ENCODE measurements at places on chromosomes 13 and 19.

DNA sequence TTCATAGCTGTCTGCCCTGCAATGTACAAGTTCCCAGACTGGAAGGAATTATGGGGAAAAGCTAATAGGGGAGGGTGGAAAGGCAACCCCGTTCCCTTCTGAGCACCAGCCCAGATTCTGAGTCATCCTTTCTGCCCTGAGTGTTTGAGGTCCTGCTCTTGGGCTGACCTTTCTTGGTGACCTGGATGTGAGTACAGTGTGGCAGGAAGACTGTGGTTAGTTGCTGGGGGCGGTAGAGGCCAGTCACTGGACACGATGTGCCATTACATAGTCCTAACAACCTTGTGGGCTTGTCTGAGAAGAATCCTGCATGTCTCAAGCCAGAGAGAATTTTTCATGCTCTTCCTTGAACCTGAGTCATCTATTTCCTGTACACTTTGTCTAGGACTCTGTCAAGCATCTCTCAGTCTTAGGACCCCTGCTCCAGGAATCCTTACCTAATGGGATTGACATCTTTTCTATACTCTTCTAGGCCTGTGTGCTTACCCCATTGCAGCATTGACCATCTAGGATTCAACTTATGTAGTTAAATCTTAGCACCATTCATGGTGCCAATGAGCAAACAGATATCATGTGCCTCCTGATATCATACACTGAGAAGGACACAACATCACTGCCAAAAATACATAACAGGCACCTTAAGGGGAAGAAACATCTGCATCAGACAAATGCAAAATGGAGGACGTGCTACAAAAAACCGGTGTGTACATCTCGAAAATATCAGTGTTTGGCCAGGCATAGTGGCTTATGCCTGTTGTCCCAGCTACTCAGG is 8.1 kb upstream of the ANGPTL4 start:
- no peak for DNase-seq

DNA sequence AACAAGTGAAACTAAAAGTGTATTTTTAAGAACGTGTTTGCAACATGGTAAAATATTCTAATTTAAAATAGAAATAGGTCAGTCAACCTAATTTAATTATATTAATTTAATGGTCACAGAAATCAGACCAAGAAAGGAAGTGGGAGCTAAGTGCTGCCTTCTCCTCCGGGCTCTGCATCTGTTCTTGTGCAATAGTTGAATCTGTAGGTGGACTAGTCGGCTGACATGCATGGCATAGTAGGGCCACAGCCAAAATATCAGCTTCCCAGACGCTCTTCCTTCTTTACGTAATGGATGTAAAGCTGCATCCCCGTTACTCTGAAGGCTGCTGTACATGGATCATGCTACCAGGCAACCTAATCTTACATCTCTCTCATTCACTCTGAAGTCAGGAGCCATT is 47.3 kb downstream of the COL4A1 start:
- no peak for DNase-seq

DNA sequence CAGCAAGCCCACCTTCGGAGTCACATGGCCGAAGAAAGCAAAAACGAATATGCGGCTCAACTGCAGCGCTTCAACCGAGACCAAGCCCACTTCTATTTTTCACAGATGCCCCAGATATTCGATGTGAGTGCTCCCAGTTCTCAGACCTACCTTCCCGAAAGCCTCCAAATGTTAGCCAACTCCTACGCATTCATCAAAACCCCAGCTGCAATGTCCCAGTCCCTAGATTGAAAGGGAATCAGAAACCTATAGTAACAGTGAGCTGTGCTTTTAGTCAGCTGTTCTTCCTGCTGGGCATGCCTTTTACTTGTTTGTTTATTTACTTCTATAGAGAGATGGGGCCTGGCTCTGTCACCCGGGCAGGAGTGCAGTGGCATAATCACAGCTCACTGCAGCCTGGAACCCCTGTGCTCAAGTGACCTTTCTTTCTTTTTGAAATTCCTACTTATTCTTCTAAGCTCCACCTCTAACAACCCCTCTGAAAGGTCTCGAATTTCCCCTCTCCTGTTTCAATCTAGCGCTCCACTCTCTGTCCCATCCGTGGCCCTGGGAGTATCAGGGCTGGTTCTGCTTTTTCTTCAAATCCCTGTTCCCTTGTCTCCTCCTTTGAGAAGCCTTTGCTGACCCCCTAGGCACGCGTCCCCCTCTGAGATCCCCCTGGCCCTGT is 4.4 kb downstream of the TRIP10 start:
- no peak for DNase-seq

DNA sequence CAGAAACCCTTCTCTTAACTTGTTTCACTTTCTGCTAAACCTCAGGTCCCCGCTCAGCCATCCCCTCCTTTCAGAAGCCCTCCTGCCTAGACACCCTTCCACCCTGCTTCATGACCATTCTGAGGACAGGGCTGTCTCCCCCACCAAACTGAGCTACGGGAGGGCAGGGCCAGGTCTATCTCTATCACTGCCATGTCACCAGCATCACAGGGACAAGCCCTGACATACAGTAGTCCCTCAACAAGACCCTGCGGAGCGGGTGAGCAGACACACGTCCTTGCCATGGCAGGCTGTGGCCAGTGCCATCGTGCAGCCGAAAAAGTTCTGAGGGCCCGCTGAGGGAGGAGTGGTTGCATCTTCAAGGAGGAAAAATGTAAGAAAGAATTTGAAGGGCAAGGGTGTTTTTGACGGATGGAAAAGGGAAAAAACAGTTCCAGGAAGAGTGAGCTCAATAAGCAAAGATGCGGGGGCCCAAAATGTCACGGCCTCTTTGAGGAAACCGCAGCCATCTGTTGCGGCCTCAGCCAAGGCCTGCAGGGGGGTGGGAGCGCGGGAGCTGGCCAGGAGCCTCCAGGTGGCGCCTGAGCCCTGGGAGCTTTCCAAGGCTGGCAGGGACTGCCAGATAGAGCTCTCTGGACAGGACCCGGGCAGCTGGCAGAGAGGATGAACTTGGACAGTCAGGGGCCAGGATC is 8.1 kb downstream of the PTGIR start:
- DNase-seq, result peak; percentile 66

DNA sequence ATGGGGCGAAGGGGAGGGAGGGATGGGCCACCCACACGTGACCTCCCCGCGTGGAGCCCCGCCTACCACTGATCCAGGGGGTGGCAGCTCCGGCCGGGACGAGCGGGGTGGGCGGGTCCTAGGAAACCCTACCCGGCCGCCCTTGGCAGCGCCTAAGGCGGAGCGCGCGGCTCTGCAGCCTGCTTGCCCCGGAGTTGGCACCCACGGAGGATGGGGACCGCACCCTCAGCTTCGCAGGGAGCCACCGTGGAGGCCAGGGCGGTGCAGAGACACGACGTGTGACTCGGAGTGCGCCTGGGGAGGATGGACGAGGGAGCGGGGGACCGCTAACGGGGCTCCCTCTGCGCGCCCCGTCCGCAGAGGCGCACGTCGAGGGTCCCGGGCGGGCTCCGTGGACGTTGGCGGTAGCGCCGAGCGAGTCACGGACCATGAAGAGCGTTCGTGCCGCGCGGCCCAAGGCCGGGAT is at the start of gene RGS9BP:
TSS of gene RGS9BP (plus strand) at position 129 of the 466 bp plus-strand sequence. CDS start 416 bp downstream, outside the sequence.
- DNase-seq, result peak; percentile 57

DNA sequence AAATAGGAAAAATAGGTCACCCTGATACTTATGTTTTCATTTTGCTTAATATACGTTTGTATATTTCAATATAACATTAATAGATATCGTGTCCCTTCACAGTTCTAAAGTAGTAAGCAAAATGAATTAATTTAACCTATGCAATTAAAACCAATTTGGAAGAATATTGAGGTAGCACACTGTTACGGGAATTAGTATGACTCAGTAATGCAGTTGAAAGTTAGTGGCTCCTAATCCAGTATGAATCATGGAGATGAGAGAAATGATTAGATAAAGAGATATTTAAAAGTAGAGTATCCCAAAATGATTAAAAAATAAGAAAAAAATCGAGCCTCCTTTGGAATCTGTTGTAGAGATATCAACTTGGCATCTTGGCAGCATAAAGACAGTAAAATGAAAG is 177.0 kb upstream of the SLITRK6 start:
- DNase-seq, result no peak

DNA sequence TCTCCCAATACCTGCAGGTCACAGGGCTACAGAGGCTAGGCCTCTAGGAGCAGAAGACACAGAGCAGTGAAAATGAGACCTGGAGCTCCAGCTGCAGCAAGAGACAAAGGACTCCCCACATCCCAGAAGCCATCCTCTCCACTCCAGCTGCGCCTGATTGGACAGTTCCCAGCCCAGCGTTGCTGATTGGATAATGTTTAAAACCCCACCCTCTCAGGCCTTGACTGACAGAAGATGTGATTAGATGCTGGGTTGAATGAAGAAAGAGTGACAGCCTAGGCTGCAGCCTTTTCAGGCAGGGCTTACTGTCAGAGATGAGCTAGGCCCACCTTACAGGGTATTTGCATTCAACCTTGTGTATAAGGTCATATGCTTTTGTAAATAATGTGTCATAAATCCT is 59.4 kb downstream of the ZNF708 start:
- no peak for DNase-seq

Measured in activated T-cell treated with anti-CD3 and anti-CD28 coated beads for 48 hours (primary cell).